Osteocyte (in vitro differentiated cells): ENCODE measurements at places on chromosomes 1 and 21. TPM values are rescaled to one million over a fixed set of nuclear protein-coding genes. Genes with fewer than 3 reads are reported as not detected.

Gene IL23R
- not detected in 2 replicates for total RNA-seq

Gene WNT2B
- 2.3 TPM in 2 replicates for total RNA-seq

Gene CFAP45
- total RNA-seq: 0.52 and 0.83 TPM in 2 replicates

DNA sequence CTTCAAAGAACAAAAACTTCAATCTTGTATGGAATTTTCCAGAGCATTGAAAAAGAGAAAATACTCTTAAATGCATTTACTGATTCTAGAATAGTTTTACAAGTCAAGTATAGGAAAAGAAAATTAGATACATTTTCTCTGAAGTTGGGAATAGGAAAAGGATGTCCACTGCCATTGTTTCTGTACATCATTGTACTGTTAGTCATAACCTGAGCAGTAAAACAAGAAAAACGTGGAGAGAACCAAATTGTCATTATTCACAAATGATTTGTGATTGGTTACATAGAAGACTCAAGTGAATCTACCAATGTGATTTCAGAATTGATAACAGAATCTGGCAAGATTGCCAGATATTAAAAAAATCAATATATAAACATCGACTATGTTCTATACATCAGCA is 27.4 kb downstream of the PRKACB start:
- DNase-seq: no peak

- DNase-seq: no peak
These were observed 27.1 kb upstream of the ERO1B start for GRCh38 chr1:236308827-236309226.

GRCh38 chr1:70891051-70891843 is 156.4 kb downstream of the PTGER3 start:
- no peak for DNase-seq

DNA sequence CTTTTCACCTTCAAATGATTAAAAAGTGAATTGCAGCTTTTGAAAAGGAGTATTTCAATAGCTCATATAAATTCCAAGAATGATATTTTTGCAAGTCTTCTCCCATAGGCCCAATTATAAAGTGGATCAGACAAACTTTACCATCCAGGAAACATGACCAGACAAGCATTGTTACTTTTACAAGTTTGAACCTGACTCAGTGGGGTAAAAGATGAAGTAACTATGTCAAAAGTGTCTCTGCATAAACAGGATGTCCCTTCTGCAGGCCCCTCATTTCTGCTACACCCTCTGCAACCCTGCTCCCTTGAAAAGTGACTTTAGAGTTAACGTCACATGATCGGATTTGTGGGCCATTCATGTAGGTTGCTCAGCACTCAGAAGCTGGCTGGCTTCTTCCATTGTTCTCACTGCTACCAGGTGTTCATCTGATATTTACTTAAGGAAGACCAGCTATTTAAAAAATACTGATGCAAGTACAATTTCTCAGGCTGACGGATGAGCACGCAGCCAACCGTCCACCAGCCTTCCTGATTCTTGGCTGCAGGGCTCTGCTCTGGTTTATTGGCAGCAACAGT is 32.3 kb downstream of the URB1 start:
- DNase-seq: no peak

GRCh38 chr1:61732726-61733125 is 7.8 kb upstream of the TM2D1 start:
- DNase-seq: no peak

GRCh38 chr1:110787328-110788071 is 85.4 kb upstream of the CD53 start:
- DNase-seq: no peak

DNA sequence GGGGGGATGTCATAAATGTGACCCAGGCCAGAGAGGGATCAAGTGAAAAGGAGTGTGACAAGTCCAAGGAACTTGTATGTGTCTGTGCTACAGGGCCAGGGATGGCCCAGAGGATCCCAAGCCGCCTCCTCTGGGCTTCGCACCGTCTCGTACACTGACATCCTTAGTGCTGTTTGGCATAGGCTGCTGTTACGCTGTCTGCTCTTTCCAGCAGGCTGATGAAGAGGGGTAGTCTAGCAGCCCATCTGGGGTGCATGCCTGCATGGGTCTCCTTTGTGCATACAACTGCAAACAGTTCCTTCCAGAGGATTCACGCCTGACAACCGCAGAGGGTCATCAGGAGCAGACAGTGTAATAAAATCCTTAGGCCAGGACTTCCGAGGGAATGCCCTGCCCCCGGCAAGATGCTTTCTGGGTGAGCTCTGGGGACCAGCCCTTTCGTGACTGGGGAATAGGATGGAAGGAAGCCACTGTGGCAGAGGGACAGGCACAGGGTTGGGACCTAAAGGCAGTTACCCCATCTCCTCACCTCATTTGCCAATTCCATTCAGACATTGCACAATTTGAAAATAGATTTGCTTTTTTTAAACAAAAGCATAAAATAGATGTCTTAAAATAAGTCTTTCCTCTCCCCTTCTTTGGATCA is 6.3 kb upstream of the GOLT1A start:
- DNase-seq: no peak

- no peak for DNase-seq
These were observed 2.2 kb downstream of the NUAK2 start for GRCh38 chr1:205319081-205320018.

DNA sequence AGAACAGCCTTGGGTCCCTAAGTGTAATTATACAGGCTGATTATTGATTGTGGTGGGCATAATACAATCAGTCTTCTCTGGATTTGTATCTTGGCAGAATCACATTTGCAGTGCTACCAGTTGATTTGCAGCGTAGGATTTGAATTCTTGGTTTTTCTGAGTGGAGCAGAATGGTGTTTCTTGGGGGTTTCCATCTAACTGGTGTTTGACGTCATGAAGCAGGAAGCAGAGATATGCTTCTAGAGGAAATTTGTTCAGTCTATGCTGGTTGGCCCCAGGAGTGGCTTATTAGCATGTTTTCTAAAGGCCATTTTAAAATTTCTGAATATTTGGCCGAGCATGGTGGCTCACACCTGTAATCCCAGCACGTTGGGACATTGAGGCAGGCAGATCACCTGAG is 3.4 kb downstream of the CTTNBP2NL start:
- no peak for DNase-seq

DNA sequence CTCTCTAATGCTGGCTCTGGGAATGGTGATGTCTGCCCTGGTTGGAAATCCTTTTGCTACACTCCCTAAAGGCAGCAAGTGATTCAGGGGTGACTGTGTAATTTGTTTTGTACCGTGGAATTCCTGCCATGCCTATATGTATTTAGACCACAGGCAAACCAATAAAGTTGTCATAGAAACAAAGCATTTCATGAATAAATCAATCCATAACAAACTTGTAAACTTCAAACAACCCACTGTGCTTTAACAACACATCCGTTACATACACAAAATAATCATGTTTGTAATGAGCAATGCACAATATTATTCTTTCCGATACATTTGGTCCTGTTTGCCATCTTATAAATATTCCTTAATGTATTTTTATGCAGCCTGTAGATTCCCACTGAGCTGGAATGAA is 330.3 kb upstream of the SNX7 start:
- DNase-seq: no peak

GRCh38 chr1:181497870-181498269 is 14.6 kb downstream of the CACNA1E start:
- DNase-seq: no peak

GRCh38 chr1:174324939-174325338 is 122.8 kb upstream of the GPR52 start:
- no peak for DNase-seq

GRCh38 chr1:61975638-61976037 is 219.0 kb upstream of the L1TD1 start:
- no peak for DNase-seq

- DNase-seq: no peak
These were observed 1.9 kb upstream of the OR2T10 start for GRCh38 chr1:248599396-248599795.

DNA sequence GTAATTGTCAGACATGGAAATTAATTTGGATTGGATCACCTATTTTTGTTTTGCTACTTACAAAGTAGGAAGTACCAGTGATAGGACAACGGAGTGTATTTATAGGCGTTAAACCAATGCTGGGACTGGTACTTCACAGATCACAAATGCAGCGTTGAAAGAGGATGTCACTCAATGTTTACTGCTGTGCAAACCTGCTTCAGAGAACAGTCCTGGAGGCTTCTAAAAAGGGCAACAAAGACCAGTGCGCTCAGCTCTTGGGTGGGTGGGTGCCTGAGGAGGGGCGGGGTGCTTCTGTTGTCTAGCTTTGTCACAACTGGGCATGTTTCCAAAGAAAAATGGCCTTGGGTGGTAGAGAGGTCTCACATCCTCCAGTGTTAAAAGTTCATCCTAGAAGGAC is 2.1 kb downstream of the C1orf21 start:
- DNase-seq: no peak

GRCh38 chr1:76530953-76531352 is 336.3 kb upstream of the ST6GALNAC5 start:
- no peak for DNase-seq

DNA sequence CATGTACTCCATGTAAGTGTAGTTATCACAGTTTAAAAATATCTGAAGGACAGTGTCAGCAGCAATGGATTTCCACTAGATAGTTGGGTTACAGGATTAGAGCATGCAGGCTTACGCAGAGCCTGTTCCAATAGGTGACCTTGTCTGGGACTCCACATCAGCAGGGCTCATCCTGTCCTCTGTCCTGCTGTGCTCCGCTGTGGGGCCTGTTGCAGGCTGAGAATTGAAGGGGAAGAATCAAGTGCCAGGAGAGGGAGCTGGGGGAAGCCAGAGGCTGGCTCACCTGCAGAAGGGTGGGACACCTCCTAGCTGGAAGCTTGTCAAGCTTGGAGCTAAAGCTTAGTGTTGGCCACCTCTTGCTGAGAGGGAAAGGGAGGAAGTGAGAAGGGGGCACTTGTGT is 62.8 kb downstream of the XCL2 start:
- DNase-seq: no peak

GRCh38 chr1:16903054-16903453 is 7.3 kb downstream of the RNU1-2 start:
- no peak for DNase-seq

DNA sequence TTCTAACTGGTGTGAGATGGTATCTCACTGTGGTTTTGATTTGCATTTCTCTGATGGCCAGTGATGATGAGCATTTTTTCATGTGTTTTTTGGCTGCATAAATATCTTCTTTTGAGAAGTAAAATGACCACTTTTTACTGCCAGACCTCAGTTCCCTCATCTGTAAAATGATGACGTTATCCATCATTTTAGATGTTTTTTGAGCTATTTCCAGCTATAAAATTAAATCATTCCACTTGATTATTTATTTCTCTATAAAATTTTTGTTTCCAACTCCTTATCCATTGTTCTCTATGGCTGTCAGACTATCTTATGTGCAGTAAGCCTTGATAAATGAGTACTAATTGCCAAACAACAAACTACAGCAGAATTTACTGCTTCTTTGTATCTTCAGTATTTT is 33.2 kb downstream of the RGS5 start:
- no peak for DNase-seq

GRCh38 chr1:38772026-38772425 is 87.5 kb downstream of the RRAGC start:
- DNase-seq: no peak
